ENCODE measurements at places on chromosomes 7 and 10.

- DNase-seq, result no peak
Observed at GRCh38 chr10:80185578-80186299, 19.6 kb downstream of the ANXA11 start.

- no peak for DNase-seq
Observed at GRCh38 chr10:100696477-100696901, 48.9 kb upstream of the PAX2 start.

GRCh38 chr10:132912713-132913558 is 29.4 kb downstream of the CFAP46 start:
- no peak for DNase-seq

GRCh38 chr7:151497306-151497871 is 22.3 kb downstream of the RHEB start:
- DNase-seq, result no peak

DNA sequence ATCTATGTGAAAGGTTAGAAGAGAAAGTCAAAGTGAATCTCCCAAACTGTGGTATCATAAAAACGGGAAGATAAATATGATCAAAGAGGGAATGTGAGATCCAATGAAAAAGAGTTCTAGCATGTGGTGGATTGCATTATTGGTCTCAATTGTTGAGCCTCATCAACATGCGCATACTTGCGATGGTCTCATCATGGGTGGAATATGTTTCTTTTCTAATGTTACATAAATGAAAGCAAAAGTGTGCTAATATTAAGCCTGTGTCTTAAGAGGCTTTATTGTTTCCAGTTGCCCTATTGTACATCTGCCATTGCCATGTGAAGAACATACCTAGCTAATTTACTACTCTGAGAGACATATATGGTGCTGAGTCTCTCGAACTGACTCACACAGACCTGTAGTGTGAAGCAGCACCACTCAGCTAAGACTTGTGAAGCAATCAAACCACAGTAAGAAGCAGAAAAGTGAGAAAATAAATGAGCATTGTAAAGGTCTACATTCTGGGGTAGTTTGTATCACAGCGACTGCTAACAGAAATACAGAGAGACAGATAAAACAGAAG is 645.5 kb upstream of the PCDH15 start:
- DNase-seq, result no peak

DNA sequence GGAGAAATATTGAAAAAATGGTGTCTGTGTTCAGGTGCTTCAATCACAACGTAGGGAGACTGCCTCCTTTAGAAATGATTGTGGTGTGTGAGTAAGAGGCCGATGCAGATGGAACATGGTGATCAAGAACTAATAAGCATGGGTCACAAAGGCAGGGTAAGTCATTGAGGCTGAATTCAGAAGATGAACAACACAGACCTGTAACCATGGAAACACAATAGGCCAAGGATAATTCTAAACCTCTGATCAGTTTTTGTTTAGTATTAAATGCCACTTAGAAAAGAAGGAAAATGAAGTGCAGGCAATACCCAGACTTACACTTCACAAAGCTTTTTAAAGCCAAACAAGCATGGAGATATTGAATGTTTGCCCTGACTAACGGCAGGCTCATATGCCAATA is 32.8 kb upstream of the TAS2R16 start:
- no peak for DNase-seq

DNA sequence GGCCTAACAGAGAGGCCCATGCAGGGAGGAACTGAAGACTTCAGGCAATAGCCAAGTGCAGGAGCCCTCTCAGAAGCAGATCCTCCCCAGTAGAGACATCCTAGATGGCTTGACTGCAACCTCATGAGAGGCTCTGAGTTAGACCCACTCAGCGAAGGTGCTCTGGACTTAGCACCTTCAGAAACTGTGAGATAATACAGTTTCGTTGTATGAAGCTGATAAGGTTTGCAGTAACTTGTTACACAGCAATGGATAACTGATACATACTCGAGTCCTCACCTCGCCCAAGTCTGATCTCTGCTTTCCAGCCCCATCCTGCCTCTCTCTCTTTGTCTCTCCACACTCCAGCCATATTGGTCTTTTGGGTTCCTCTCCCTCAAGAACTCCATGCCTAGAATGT is 136.4 kb upstream of the EEPD1 start:
- DNase-seq, result no peak

GRCh38 chr10:63257778-63258177 is 124.7 kb downstream of the NRBF2 start:
- no peak for DNase-seq

DNA sequence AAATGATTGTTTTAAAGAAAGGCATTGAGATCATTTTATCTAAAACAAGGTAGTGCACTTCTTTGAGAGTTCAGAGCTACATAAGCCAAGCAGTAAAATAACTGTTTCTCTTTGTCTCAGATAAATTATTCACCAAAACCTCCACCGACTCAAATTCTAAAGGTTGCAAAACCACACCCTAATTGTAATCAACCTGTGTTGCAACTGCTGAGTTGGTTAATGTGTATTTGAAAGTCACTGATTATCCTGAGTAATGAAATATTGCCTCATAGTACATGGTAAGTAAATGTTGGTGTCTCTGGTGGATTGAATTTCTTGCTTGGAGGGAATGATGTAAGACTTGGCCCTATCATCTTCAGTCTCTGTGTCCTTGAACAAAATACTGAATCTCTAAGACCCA is 35.9 kb upstream of the CYP2C9 start:
- no peak for DNase-seq

Measured in stimulated activated CD4-positive, alpha-beta T cell treated with anti-CD3 and anti-CD28 coated beads, Interleukin-1b, Interleukin-23, amount 100 ng/mL, for 1 hour (primary cell).